CD4-positive, alpha-beta T cell (primary cell): ENCODE measurements at places on chromosomes 4 and X.

DNA sequence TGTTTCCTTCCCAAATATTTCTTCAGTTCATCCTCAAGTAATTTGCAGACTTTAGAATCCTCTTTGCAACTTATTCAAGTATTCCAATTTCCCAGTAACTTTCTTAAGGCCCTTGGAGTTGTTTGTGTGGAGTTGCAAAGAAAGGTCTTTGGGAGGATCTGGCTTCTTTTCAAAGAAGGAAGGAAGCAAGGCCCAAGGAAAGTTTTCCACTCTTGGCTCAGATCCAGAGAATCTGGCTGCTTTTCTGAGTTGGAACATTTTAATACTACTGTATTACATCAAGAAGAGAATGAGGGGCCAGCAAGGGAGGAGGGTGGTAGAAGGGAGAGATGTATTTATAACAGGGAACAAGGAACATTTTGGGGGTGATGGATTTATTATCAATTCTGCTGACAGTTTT is 10.5 kb downstream of the CDX4 start:
- no peak for DNase-seq

DNA sequence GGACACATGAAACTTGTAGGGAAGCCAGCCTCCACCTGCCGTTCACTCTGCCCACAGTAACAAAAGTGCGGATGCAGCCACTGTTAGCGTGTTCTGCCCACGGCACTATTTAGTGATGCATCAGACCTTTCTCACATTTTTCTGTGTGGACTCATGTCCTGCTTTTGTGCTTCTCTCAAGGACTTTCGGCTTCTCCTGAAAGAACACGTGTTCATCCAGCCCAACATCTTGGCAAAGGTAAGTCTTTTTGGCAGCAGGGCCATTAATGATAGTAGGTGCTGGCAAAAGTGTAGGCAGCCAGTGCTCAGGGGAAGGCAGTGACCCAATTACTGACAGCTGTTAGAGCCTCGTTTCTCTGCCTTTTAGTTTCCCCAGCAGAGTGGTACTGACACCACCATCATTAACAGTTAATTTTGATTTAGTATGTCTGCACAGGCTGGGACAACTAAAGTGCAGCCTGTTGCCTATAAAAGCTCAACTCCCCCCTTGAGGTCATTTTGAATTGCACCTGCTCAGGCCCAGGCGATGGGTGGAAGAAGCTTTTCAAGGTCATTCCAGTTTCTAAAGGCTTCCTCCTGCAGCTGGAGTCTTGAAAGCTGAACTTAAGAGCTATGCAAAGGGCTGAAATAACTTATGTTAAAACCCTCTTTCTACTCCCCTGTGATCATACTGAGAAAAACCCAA is 54.5 kb upstream of the HPSE start:
- DNase-seq, result no peak

DNA sequence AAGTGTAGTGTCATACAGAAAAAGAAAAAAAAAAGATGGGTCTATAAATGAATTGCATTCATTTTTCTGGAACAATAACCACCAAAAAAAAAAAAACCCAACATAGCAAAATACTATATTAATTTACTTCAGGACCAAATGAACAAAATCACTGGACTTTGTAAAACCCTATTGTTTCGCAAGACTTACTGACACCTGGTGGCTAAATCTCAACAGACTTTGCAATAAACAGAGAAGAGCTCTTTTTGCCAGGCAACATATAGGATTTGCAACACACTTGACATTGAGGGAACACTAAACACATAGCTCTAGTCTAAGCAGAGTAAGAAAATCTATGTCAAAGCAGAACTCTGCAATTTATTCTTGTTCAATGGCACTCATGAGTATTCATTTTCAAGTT is 990.2 kb downstream of the STPG2 start:
- no peak for DNase-seq

GRCh38 chr4:62344915-62345314 is 1144.8 kb downstream of the ADGRL3 start:
- no peak for DNase-seq

GRCh38 chr4:38313175-38313574 is 350.8 kb upstream of the KLF3 start:
- no peak for DNase-seq

DNA sequence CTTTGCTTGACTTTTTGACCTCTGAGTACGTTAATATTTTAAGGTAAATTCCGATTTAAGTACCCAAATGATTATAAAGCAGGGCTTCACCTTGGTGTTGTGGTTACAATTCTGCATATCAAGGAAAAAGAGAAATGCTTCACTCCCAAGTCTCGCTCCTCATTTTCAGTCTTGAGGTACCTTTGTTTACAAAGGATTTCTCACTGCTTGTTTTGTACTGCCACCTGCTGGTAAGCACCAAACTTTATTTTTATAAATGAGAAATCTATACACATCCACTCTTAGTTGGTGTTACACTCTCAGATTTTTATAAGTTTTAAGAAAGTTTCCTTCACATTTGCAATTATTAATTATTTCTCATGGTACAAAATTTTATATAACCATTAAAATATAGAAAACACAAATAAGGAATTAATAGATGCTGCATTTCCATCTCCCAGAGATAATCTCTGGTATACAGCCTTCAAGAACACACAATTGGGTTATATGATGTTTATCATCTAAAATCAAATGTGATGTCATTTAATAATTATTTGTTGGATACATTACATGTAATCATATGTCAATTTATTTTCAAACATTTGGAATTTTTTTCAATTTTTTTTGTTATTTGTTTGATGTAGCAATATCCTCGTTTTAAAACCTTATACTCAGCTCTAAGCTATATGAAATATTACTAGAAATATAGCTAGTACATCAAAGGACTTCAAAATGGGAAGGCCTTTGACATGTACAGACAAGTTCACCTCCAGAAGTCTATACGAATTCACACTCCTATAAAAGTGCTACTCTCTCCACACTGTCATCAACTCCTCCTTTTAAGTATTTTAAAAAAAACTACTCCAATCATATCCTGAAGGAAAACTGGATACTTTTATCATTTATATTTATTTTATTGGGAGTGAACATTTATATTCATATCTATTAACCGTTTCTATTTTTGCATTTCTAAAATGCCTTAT is 179.9 kb downstream of the KCNIP4 start:
- no peak for DNase-seq

- no peak for DNase-seq
Observed at GRCh38 chr4:147831551-147832171, 99.8 kb downstream of the ARHGAP10 start.

DNA sequence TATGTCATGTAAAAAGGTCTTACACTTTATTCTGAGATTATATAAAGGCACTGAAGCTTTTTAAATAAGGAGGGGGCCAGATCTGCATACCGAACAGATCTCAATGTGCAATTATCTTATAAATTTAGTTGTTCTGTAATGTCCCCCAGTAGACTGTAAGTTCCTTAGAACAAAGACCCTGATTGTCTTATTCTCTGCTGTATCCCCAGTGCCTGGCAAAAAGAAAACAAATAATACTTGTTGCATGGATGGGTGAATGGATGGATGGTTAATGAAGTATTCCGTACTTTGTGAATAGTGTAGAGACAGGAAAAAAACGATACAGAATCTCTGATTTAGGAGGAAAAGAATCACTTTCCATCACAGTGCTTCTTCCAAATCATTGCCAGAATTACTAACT is 141.5 kb downstream of the CHM start:
- no peak for DNase-seq
